Stimulated activated CD4-positive, alpha-beta T cell treated with anti-CD3 and anti-CD28 coated beads, TNF-alpha, amount 100 ng/mL, for 1 hour (primary cell): ENCODE measurements at places on chromosomes 5 and 9.

GRCh38 chr5:175752826-175753535, 95.1 kb downstream of the HRH2 start:
- no peak for DNase-seq

GRCh38 chr5:115324021-115324420, 27.6 kb upstream of the CCDC112 start:
- DNase-seq: no peak

- no peak for DNase-seq
These were observed 311.2 kb upstream of the SEMA6A start for GRCh38 chr5:116885825-116886224.

DNA sequence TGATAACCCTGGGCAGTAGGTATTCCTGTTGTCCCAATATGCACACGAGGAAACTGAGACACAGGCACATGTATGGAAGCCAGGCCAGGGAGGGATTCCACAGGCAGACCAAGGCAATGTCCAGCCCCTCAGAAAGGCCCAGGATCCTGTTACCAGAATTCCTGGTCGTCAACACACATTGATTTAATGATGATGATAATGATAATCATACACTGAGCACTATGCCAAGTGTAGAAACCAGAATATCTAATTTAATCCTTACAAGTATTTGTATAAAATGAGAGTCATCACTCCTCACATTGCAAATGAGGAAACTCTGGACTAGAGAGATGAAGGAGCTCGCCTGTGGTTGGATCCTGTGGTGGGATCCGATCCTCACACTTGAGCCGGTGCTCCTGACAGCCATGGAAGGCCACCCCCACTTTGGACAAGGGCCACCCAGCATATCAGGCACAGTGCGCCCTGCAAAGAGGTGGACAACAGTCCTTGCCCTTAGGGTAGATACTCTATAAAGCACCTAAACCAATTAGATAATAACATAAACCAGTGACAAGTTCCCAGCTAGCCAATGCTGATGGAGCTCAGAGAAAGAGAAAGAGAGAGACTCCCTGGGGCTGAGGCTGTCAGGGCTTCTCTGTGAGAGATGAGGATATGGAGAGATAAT, 185.3 kb downstream of the SLIT3 start:
- DNase-seq: no peak

GRCh38 chr5:168073311-168073710, 218.1 kb upstream of the WWC1 start:
- DNase-seq: no peak

DNA sequence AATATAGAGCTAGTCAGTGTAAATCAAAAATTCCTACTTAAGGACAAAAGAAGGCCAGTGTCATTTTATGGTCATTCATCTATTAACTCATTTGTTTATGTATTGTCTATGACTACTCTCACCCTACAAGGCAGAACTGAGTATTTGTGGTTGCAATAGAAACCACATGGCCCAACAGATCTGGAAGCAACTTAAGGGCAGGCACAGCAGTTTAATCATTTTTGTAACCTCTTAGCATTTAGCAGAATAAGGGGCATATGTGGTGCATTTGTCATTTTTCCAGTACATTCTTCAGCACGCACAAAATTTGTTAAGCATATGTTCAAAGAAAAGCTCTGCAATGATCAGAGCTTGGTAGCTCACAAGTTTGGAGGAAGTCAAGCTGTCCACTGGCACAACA, 1.1 kb downstream of the FKBP15 start:
- DNase-seq: no peak

DNA sequence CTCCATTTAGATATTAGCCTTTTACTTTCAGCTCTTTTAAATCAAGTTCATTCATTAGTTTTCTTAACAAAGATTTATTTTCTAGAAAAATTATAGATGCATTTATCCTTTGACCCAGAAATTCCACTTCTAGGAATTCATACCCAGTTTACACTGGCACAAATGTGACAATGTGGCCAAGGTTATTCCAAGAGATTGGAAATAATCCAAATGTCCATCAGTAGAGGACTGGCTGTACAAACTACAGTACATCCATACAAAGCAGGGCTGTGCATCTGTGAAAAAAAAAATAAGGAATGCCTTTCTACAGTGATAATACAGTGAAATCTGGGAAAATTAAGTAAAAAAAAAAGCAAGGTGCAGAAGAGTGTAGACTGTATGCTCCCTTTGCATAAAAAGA, 149.2 kb downstream of the GABBR2 start:
- no peak for DNase-seq

DNA sequence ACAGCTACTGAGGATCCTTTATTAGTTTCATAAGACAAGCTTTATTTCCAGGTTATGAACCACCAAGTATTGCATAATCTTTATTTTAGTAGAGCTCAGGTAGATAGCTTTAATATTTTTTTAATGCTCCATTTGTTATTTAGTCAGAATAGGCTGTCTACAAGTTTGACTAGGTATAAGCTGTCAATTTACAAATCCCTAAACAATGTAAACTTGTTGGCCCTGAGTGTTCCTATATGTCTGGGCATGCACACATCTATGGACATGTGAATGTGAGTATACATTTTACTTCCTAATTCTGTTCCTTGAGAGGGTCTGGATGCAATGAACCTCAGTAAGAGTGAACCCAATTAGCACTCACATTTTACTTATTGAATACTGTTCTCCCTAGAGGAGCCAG, 722.2 kb upstream of the PTPRD start:
- DNase-seq: no peak
